Left lobe of liver (tissue), 2 donors: ENCODE measurements at places on chromosomes 5 and 9. TPM values are rescaled to one million over a fixed set of nuclear protein-coding genes. Genes with fewer than 3 reads are reported as not detected.
A peak's percentile ranks its signal among the peaks of the same experiment; 100 is the strongest.

Gene FOXI1
- total RNA-seq: not detected

Gene CAMLG
- total RNA-seq: 10.5 TPM

Gene CCL27
- not detected for total RNA-seq

Gene GBGT1
- 1.2 TPM for total RNA-seq

Gene C5
- 386 TPM for total RNA-seq

Gene SLC23A1
- total RNA-seq: 35.5 TPM

Gene CD74
- total RNA-seq: 89.1 TPM

Gene NR5A1
- total RNA-seq: 0.40 TPM

Gene KCNN2
- 16.2 TPM for total RNA-seq

Gene EDIL3
- total RNA-seq: 0.20 TPM

Gene IRX2
- not detected for total RNA-seq

Gene FAM78A
- 1.2 TPM for total RNA-seq

Gene CD274
- total RNA-seq: 1.0 TPM

- DNase-seq: no peak
Measured at GRCh38 chr9:136189394-136190236, 15.3 kb downstream of the LHX3 start.

- DNase-seq: no peak
Measured at GRCh38 chr5:132639706-132640130, 18.3 kb upstream of the IL13 start.

GRCh38 chr5:115452083-115452482 lies 92.5 kb downstream of the FEM1C start:
- DNase-seq: no peak

GRCh38 chr5:9015937-9016270 lies 530.0 kb downstream of the SEMA5A start:
- DNase-seq: no peak

DNA sequence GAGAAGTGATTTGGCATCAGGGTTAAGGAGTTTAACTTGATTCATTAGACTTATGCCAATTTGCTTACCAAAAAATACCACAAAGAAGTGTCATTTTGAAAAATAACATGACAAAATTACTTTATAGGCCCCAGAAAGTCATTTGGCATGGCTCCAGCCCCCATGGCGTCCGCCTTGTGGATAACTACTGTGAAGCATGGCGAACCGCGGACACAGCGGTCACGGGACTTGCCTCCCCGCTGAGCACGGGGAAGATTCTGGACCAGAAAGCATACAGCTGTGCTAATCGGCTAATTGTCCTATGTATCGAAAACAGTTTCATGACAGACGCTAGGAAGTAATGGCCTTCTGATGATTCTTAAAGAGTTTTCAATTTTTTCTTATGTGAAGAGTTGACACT lies 35.4 kb upstream of the TGFBR1 start:
- DNase-seq: no peak

GRCh38 chr5:45741110-45741509 lies 44.9 kb upstream of the HCN1 start:
- DNase-seq: no peak

- no peak for DNase-seq
Measured at GRCh38 chr9:90803860-90804593, 2.4 kb downstream of the SYK start.

- DNase-seq: no peak
Measured at GRCh38 chr9:37061768-37062167, 27.7 kb upstream of the PAX5 start.

DNA sequence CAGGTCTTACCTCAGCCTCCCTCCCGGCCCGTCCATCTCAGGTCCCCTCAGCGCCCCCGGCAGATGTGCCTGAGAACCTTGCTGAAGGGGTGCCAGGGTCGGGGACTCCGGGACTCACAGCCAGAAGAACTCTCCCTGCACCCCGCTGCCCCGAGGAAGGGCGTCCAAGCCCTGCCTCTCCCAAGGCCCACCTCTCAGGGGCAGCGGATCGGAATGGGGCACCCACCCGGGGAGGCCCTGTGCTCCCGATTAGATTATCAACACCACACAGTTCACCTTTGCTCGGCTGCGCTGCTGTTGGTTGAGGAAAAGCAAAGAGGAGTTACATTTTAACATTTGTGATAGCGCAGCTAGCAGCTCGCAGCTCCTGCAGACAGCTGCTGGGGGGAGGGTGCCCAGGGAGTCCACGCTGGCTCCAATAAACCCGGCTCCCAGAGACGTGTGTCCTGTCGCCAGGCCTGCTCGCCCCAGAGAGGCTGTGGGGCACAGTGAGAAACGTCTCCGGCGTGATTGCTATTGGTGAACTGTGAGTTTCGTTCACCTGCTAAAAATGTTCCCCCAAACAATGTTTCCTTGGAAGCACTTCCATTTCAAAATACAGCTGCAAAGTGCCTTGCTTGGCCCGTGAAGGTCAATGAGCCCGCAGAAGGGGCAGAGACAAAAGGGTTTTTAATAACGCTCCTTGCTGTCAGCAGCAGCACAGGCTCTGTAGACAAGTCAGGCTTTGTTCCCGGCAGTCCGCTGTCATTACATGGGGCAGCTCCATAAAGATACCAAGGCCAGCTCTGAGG lies 18.6 kb upstream of the SLC6A19 start:
- peak; percentile 90 for DNase-seq

DNA sequence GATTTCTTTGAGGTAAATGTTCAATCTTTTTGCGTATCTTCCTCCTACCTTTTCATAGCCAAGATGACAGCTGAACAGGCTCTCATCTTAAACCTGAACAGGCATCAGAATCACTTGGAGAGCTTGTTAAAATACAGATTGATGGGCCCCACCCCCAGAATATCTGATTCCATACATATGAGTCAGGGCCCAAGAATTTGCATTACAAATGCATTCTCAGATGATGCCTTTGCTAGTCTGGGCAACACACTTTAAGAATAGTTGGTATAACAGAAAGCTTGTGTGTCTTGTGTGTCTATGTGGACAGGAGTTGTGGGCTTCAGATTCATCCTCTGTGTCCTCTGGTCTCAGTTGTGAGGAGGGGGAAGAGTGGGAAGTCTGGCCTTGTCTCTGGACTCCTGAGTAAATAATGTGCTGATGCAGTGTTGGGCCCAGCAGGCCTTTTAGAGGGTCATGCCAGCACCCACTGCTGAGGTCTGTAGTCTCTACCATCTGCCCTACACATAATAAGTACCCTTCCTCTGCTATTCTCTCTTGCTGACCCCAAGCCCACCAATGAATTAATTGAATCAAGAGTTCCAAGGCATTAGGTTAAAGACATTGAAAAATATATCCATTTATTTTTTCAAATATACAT lies 43.1 kb downstream of the PTCD2 start:
- DNase-seq: no peak

GRCh38 chr5:96297290-96297689 lies 135.8 kb downstream of the PCSK1 start:
- DNase-seq: no peak

DNA sequence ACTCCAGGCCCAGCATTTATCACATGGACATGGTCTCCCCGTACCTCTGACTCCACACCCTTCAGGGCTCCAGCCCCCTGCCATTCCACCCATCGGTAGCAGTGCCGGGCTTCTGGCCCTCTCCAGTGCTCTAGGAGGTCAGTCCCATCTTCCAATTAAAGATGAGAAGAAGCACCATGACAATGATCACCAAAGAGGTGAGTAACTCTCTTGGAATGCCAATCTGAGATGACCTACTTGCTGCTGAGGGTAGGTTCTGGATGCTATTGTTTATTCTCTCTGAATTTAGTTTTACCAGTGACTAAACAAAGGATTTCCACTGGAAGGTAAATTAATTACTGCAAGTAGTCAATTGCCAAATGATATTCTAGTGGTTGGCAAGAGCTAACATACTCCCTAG lies 80.8 kb downstream of the TLE4 start:
- DNase-seq: no peak

- no peak for DNase-seq
Measured at GRCh38 chr9:111150181-111150580, 111.9 kb upstream of the LPAR1 start.

DNA sequence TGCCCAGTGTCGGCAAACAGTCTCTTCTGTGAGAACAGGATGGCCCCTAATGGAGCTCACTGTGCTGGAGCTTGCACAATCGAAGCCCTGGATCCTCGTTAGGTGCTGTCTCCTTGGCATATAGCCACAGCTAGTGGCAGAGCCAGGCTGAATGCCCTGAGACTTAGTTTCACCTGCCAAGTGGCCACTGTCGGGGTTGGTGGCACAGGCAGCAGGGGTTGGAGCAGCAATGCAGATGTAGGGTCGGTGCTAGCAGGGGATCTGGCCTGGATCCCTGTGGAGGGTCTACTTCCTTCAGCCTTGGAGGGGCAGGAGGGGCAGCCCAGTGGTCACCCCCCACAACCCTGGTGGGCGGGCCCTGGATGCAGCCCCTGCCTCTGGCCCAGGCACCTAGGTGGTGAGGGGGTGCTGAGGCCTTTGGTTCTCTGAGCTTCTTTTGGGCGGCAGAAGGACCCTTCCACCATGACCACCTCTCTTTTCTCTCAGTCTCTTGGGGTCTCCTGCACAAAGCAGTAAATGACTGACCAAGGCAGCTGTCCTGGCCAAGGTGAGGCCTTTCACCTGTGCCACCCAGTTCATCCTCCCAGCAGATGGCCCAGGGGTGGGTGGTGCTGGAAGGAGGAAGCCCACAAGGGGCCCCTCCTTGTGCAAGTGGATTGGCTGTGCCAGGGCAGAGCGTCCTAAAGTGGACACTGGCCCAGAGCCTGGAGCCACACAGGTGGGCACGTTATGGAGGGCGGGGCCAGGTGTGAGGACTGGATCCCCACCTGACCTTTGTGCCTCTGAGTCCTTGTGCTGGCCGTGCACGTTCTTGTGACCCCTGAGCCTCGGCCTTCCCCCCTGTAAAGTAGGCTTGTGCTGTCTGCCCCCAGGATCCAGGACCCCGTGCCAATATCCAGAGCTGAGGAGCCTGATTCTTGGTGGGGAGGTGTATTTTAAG lies 44.8 kb downstream of the PHF2 start:
- peak; percentile 85 for DNase-seq

- no peak for DNase-seq
Measured at GRCh38 chr9:78577156-78577906, 280.4 kb downstream of the PSAT1 start.

DNA sequence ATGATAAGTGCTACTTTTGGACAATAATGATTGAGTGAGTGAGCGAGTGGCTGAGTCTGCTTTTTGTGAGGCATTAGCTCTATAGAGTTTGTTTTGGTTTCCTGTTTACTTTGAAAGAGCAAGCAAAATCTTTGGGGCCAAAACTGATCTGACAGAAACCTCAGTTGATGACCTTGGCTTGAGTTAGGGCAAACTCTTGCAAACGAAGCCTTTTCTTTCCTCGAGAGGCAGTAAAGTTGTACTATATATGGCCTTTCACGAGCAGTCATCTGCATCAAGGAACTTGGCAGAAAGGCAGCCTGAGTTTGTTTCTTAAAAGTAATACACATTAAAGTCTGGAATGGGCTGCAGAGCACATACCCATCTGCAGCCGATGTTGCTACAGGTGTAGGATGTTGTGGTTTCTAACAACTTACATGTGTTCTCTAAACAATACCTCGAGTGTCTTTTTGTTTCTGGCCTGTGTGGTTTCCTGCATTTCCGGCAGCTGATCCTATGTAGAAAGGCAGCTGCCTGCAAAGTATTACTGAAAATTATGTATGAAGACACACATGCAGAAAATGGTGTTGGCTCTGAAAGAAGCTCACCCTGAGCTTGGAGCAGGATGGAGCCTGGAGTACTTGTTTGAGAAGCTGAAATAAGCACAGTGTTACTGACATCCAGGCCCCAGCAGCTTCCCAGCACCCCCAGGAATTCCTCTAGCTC lies 60.8 kb downstream of the FOXD1 start:
- DNase-seq: no peak

- no peak for DNase-seq
Measured at GRCh38 chr9:23088932-23089364, 642.3 kb downstream of the DMRTA1 start.

DNA sequence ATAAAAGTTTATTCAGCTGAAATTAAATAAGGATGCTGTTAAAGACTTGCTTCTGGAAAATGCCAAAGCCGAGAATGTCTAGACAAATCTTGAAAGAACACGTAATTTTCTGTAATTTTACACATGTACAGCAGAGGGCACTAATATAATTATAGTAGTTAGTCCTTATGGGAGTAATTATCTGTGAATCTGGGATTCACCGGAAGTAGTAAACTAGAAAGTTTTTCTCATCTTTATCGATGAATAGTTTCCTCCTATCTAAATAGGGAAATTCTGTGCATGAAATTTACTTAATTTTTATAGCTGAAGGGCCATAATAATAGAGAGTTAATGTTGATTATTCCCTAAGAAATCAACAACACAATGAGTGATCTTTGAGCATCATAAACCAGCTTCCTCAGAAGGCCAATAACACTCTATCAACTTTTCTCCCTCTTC lies 18.4 kb upstream of the CNTLN start:
- no peak for DNase-seq
